ENCODE measurements at places on chromosomes 5 and 9.

GRCh38 chr5:119105971-119106370, 35.1 kb downstream of the DMXL1 start:
- DNase-seq = no peak

DNA sequence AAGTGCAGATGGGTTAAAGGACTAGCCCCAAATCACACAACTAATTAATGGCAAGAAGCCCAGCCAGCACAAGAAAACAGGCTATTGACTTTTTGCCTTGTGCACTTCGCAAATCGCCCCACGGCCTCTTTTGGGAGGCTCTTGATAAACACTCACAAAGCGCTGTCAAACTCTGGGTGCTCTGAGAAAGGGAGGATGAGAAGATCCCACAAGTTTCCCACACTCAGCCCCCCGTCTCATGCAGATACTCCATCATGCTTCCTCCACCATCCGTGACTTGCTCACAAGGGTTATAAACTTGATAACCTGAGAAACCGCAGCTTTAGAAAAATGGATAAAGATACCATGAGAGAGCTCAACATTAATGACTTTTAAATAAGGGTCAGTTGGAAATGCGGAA, 219.7 kb downstream of the EBF1 start:
- DNase-seq = no peak

- no peak for DNase-seq
These were observed 77.0 kb upstream of the FER start for GRCh38 chr5:108670591-108671289.

DNA sequence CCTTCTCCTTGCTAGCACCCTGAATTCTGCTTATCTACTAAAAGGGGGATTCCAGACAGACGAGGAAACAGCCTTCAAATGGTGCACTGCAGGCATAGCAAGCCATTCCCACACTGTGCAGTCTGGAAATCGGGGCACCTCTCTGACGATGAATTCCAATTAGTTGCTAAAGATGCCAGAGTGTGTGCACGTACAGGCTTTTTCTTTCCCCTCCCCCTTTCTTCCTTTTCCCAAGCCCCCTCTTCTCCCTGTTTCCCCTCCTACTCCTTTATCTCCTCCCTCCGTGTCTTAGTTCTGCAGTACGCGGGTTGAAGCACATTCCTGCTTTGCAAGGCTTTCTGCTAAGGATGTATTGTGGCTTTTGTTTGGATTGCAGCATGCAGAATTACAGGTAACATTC, at the start of gene GPR21:
Gene GPR21, plus strand, starts transcription at position 316 of the 400 bp plus-strand sequence. CDS start 900 bp downstream, outside the sequence.
- DNase-seq = no peak

GRCh38 chr9:116152941-116153764, 438 bp upstream of the PAPPA start:
- DNase-seq = no peak

DNA sequence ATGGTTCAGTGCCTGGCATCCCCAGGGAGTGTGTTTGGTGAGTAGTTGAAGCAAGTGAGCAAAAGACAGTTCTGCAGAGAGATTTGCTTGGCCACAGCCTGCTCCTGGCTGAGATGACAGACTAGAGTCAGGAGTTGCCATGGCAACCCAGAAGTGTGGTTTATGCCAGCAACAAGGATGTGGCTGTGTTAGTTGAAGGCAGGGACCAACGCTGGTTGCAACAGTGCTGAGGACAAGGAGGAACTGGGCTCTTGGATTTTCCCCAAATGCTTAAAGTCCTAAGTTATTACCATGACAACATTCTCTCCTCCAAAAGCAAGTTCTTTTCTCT, 2.7 kb downstream of the NXNL2 start:
- no peak for DNase-seq

Data from kidney capillary endothelial cell (primary cell).